T follicular helper cell (primary cell): ENCODE measurements at places on chromosomes 16 and 17.

DNA sequence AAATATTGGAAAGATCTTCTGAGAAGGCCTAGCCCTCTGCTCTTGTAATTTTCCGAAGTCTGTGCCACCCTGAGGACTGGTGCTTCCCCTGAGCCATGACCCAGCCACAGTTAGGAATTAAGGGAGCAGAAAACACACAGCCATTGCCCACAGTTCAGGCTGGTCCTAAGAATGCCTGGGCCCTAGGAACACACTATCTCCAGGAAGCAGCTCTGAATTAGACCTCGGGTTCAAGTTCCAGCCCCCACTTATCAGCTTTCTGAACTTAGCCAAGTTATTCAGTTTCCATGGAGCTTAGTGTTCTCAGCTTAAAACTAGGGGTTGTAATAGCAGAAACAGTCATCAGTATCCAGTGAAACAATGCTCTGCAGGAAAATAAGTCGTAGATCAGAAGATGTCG lies 56.0 kb downstream of the CDH13 start:
- no peak for DNase-seq

DNA sequence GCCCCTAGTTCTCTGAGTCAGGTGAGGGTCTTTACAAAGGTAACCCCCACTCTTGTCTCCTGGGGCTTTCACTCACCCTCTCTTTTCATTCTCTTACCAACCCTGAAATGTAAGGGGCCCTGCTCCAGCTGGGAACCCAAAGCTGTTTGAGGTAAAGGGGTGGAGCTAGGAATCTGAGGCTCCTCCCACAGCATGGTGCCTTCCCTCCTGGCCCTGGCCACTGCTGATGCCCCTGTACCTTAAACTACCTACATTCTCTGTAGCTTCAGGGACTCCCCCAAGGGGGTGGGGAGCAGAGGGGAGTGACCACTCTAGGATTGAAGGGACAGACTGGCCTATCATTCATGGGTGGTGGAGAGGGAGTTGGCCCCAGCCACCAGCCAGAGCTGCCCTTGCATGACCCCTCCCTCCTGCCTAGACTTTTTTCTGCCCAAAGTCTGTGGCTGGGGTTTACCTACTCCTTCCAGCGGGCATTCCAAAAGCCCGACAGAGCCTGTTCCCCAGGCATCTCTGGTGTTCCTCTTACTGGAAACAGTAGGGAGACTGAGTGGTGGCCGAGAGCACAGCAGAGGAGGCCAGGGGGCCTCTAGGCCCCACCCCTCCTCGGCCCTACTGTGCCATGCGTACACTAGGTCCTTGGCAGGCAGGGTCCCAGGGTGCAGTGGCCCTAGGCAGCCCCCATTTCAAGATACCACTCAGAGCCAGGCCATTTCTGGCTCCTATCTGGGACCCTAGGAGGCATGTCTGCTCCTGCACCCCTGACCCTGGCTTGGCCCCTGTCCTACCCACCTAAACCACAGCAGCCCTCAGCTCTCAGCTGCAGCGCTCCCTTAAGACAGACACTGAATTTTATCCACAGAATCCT lies 9.5 kb downstream of the DOK4 start:
- DNase-seq = no peak

- no peak for DNase-seq
Observed at GRCh38 chr17:16870253-16871245, 101.4 kb downstream of the TNFRSF13B start.

DNA sequence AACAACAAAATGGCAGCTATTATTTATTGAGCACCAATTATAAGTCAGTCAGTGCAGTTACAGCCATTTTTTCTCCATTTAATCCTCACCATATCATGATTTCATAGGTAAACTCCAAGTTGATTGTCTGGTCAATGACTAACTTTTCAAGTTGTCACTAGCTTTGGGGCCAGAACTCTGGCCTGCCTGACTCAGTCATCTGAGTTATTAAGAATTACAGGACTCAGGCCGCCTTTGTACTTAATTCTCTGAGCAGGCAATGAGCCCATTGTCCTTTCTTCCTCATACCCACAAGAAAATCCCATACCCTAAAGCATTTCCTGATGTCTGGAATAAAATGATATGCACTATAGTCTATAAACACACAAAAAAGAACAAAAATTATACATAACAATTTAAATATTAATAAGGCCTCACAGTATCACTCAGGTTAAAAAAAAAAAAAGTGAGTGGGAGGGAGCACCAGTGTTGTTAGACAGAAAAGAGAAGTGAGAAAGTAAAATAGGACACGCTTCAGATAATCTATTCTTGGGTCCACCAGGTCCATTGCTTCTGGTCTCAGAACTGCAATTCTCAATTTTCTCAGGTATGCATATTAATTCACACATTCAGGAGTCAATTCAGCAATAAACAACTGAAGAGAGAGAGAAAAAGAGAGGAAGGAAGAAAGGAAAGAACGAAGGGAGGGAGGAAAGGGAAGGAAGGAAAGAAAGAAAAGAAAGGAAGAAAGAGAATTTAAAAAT lies 70.2 kb downstream of the SPAG9 start:
- no peak for DNase-seq

GRCh38 chr16:86531641-86532525 lies 21.6 kb downstream of the FOXF1 start:
- DNase-seq = no peak

DNA sequence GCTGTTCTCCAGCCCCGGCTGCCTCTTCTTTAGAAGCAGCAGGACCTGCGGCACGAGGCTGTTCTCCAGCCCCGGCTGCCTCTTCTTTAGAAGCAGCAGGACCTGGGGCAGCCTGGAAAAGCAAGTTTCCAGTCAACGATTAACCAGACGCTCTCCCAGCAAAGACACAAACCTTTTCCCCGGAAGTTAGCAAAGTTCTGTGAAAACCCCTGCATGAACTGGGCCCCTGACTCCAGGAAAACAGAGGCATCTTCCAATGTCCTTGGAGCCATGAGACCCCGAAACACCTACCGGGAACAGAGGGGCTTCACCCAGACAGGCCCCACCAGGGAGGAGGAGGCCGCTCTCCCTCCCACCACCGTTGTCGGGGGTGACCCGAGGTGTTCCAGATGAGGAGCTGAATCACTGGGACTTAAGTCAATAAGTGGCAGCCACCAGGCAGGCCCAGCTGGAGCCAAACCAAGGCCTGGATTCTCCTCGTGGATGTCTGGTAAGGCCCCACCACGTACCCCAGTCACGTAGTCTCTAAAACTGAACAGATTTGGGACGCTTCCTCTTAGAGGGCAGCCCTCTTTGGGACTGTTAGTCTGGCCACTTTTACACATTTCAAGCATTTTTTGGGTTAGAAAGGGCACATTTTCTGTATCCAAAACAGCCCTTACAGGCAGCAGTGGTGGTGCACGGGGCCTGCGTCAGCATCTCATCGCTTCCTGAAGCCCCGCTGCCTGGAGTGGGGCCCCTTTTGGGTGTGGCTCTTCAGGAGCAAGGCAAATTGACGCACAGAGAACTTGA lies at the start of gene RPH3AL:
RPH3AL (minus strand) TSS at position 387 of the 792 bp plus-strand sequence. CDS start 25,264 bp downstream, outside the sequence.
- DNase-seq = no peak

DNA sequence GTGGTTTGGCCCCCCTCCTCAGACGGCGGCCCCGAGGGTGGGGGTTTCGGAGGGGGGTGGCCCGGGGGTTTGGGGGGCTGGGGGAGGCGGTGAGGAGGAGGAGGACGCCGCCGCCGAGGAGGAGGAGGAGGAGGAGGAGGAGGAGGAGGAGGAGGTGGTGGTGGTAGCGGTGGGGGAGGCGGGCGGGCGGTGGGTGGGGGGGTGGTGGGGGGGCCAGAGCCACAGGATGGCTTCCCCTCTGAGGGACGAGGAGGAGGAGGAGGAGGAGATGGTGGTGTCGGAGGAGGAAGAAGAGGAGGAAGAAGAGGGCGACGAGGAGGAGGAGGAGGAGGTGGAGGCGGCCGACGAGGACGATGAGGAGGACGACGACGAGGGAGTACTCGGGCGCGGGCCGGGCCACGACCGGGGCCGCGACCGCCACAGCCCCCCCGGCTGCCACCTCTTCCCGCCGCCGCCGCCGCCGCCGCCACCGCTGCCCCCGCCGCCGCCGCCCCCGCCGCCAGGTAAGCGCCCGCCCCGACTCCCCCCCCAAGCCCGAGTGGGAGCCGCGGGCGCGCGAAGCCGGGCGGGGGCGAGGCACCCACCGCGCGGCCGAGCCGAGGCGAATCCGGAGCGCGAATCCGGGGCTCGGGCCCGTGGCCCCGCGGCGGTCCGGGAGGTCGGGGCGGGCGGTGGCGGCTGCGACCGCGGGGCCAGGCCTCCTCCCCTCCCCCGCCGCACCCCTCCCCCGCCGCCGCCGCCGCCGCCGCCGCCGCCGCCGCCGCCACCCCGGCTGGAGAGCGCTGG lies 3.8 kb upstream of the CHD3 start:
- peak; percentile 22 for DNase-seq

DNA sequence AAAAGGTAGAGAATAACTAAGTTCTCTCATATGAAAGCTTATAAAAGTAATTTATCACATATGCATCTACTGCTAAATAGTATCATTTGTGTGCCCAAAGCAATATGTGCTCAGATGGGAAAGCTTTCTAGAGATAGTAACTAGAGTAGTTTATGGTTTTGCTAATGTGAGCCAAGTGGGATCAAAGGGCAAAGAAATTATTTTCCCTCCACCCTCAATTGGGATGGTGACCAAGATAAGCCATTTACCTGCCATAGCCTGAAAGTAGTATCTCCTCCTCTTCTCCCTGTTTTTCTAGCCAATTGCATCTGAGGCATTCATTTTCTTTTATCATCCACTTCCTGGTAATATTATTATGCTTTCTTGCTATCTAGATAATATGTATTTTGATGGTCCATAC lies 41.9 kb upstream of the KCNJ16 start:
- DNase-seq = no peak

DNA sequence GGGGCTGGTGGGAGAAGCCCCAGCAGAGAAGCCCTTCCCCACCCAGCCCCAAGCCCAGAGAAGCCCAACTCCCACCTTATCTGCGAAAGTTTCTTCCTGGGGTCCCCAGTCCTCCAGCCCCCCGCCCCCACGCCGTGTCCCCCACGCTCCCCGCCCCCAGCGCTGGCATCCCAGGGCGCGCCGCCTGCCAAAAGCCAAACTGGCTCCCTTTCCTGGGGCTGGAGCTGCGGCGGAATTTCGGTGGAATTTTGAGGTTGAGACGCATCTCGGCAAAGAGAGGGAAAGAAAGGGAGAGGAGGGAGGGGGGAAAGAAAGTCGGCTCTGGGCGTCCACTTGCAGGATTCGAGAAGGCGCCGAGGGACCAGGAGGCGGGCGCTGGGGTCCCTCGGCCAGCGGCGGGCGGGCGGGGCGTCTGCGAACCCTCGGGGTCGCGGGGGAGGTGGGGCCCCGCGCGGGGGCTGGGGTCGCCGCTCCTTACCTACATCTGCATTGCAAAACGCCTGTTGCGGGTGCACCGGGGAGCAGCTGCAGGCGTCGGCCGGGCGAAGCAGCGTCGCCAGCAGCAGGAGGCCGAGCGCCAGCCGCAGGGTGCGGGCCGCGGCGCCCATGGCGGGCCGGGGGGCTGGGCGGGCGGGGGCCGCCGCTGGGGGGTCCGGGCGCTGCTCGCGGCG lies 571 bp downstream of the TIMP2 start:
- DNase-seq = no peak

DNA sequence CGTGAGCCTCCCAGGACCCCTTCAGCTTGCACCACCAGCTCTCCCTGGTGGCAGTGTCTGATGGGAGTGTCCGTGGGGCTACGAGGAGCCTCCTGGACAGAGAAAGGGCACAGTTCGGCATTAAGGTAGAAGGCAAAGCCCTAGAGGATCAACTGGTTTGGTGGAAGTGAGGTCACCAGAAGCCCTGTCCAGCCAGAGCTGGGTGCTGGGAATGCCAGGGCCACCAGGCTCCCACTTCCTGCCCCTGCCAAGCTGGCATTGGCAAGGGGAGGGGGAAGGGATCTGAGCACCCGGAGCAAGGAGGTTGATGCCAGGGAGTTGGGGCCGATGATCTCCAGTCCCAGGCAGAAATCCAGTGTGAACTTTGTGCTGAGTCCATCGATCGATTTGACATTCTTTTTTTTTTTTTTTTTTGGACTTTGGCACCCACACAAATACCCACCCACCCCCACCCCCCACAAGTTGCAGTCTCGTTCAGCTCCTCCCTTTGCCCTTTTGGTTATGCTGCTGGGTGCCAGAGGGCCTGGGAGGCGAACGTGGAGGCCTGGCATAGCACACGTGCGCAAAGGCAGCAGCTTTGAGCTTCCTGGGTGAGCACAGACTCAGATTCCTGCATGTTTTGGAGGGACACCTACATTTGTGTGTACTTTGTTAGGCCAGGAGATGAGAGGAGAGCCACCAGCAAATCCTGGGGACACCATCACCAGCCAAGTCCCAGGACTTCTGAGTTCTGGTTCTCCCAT lies 2.1 kb downstream of the NHERF1 start:
- no peak for DNase-seq

DNA sequence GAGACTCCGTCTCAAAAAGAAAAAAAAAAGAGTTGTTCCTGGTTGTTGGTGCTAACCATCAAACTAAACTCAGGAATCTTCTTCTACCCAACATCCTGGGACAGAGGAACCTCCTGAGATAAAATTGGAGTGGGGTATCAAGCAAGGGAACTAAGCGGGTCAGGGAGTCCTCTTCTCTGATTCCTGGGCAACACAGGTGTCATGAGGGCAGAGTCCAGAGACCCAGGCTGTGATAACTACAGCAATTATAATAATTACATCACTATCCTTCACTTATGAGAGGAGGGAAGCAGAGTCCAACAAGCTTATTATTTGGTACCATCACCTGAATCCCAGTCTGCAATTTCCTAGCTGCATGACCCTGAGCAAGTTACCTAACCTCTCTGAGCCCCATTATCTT lies 8.1 kb downstream of the C17orf50 start:
- DNase-seq = no peak

DNA sequence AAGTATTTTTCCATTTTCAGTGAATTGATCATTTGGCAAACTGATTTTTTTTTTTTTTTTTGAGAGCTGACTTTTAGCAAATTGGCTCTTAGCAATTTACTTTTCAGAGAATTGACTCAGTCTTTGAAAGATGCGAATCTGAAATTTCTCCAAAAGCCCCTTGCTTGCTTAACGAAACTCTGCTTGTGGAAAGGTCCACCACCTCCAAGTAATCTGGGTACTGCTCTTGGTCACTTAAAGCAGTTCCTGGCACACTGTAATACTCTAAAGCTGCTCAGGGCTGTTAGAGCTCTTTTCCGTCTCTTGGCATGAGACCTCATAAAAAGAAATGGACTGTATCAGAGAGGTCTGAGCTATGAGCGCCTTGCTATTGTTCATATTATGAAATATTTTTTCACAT lies 2.9 kb downstream of the GSDMB start:
- no peak for DNase-seq

DNA sequence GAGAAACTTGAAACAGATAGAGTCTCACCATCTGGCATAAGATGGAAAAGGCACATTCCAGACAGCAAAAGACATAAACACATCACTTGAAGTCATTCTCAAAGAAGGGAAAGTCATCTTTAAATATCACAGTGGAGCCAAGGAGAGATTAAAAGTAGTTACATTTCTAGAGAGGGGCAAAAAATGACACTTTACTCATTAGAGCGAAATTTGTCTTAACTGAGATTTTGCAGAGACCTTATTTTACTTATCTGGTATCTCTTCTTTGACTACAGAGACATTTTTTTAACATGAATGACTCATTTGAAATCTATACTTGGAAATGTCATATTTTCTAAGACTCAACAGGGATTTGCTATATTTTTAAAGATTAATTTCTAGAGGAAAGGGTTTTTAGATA lies 339.0 kb upstream of the KIF2B start:
- no peak for DNase-seq

DNA sequence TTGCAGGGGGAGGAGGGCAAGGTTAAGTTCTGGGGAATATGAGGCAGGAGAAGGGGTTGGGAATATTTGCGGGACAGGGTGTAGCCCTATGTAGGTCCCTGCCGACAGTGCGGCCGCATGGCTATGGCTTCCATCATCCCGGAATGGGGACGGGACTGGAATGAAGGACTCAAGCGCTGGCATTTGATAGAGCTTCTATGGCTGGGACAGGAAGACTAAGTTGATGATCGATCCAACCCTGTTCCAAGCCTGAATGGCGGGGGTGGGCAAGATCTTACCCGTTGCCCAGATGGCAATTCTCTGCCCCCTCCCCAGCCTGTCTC lies 47.1 kb downstream of the SRCIN1 start:
- no peak for DNase-seq
